Spleen (tissue), 13 donors: ENCODE measurements at places on chromosomes 12 and 14. TPM values are rescaled to one million over a fixed set of nuclear protein-coding genes. Genes with fewer than 3 reads are reported as not detected.

CNTN1 gene
- total RNA-seq, result 5.9 TPM

DNA sequence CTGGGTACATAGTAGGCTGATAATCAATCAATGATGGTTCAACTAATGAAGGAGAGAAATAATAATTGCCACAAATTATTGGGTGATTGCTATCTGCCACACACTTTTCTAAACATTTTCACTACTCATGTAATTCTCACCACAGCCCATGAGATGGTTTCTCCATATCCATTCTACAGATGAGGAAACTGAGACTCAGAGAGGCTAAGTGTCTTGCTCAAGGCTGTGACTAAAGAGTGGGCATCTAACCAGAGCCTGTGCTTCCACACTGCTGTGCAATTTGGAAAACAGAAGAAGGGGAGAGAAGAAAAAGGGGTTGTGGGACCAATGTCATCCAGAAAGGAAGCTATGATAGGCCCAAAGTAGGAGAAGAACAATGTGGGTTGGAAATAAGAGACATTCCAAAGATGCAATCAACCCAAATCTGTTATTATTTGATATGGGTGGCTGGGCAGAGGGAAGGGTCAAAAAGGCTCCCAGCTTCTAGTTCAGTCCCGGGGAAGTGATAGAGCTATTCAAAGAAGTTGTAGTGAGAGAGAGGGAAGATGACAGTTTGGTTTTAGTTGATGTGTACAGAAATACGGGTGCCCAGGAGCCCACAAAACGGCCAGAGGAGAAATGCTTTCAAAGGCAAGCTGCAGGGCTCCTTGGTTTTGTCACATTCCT lies 483 bp upstream of the NR1H4 start:
- no peaks in the 10 kb centered on the region for H3K27me3 ChIP-seq
- no peak overlapping the region for H3K4me3 ChIP-seq
- no peaks in the 10 kb centered on the region for H3K4me1 ChIP-seq
- DNase-seq, result no peak
- H3K27ac ChIP-seq, result no peak overlapping the region

DNA sequence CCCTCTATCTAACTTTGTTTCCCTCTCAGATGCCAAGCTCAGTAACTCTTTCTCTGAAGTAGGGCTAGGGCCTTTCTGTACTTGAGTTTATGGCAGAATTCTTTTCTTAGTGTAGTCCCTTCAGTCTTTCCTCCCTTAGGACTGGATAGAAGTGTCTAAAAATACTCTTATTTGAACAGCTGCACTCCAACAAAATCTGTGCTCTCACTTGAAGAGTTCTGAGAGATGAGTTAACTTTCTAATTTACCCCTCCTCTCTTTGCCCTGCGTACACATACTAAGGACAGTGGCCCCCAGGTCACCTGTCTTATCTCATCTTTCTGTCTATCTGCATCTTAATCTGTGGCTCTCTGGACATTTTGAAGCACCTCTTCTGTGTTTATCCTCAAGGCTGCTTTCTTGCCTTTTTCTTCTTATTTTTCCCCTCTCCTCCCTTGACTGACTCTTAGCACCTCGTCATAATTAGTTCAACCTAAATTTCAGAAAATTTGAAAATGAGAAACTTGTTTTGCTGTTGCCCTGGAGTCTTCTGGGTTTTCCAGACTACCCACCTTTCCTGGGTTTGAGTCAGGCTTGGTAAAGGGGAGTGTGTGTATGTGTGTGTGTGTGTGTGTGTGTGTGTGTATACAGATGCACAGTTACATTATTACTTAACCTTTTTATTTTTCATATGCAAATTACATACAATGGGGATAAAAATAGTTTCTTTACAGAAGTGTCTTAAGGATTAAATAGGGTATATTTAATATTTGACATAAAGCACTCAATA lies 23.9 kb downstream of the NCKAP1L start:
- no peak overlapping the region for H3K4me3 ChIP-seq
- peaks cover 100% of the 10 kb centered on the region for H3K36me3 ChIP-seq
- no peaks in the 10 kb centered on the region for H3K4me1 ChIP-seq
- H3K27me3 ChIP-seq, result no peaks in the 10 kb centered on the region
- no peak for DNase-seq

GRCh38 chr14:92481386-92481785 lies 32.2 kb upstream of the RIN3 start:
- no peaks in the 10 kb centered on the region for H3K36me3 ChIP-seq
- no peak for DNase-seq
- H3K27me3 ChIP-seq, result no peaks in the 10 kb centered on the region
- H3K4me1 ChIP-seq, result peaks cover 7% of the 10 kb centered on the region

GRCh38 chr12:111426344-111427185 lies 20.8 kb downstream of the SH2B3 start:
- DNase-seq, result no peak
- no peaks in the 10 kb centered on the region for H3K36me3 ChIP-seq
- peak overlapping the region; percentile 92 for H3K27ac ChIP-seq
- H3K27me3 ChIP-seq, result no peaks in the 10 kb centered on the region

DNA sequence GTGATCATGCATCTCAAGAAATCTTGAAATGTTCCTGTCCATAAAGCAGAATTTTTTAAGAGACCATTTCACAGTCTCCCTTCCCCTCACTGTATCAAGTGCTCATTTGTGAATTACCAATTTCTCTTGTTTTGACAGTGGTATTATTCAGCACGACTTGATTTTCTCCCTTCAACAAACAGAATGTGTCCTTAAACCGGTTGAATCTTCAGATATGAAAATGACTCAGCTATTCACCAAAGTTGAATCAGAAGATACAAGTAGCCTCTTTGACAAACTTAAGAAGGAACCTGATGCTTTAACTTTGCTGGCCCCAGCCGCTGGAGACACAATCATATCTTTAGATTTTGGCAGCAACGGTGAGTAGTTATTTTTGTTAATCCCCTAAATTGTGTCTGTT lies 25.5 kb upstream of the SNAPC1 start:
- H3K27me3 ChIP-seq, result no peaks in the 10 kb centered on the region
- no peak for DNase-seq
- H3K27ac ChIP-seq, result no peak overlapping the region
- no peak overlapping the region for H3K4me3 ChIP-seq
- H3K4me1 ChIP-seq, result no peaks in the 10 kb centered on the region
- peaks cover 87% of the 10 kb centered on the region for H3K36me3 ChIP-seq

INHBC gene
- total RNA-seq, result not detected

DNA sequence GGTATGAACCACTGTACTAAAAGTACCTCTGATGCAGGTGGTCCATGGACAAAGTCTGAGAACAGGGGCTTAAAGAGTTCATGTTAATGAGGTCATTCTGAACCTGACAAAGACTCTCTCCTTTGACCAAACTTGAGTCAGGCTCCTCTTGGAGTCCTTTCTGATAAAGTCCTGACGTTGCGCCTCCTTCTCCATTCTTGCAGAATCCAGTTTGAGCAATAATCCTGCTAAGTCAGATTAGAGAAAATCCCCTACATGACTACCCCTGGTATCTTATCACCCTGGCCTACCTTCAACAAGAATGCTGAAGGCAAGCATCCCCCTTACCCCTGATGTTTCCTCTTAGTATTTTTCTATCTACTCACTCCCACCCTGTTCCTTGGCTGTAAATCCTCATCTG lies 46.0 kb upstream of the ISM2 start:
- no peak for DNase-seq
- H3K4me3 ChIP-seq, result no peak overlapping the region
- H3K4me1 ChIP-seq, result peaks cover 9% of the 10 kb centered on the region
- H3K36me3 ChIP-seq, result peaks cover 74% of the 10 kb centered on the region
- H3K27me3 ChIP-seq, result no peaks in the 10 kb centered on the region
- H3K27ac ChIP-seq, result no peak overlapping the region

DNA sequence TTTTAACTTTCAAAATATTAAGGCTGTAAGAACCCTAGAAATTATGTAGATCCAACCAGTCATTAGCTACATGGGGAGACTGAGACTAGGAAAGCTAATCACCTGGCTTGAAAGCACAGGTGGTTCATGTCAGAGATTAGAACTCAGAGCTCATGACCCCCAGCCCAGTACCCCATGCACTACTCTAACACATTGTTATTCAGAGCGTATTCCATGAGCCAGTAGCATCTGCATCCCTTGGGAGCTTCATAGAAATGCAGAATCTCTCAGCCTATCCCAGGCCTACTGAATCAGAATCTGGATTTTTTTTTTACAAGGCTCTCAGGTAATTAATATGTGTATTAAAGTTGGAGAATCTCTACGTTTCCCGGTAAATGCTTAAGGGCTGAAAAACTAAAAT lies 161.7 kb downstream of the BTG1 start:
- H3K27ac ChIP-seq, result no peak overlapping the region
- H3K4me1 ChIP-seq, result peaks cover 7% of the 10 kb centered on the region
- H3K4me3 ChIP-seq, result no peak overlapping the region
- no peaks in the 10 kb centered on the region for H3K36me3 ChIP-seq

SERPINA12 gene
- total RNA-seq, result not detected

- peaks cover 51% of the 10 kb centered on the region for H3K36me3 ChIP-seq
- no peaks in the 10 kb centered on the region for H3K4me1 ChIP-seq
- DNase-seq, result no peak
- no peaks in the 10 kb centered on the region for H3K27me3 ChIP-seq
- no peak overlapping the region for H3K27ac ChIP-seq
Observed at GRCh38 chr14:70567791-70568190, 32.7 kb downstream of the MED6 start.

- H3K27ac ChIP-seq, result no peak overlapping the region
- DNase-seq, result no peak
- H3K4me3 ChIP-seq, result no peak overlapping the region
- H3K36me3 ChIP-seq, result no peaks in the 10 kb centered on the region
- H3K27me3 ChIP-seq, result no peaks in the 10 kb centered on the region
- no peaks in the 10 kb centered on the region for H3K4me1 ChIP-seq
Observed at GRCh38 chr14:99907761-99908652, 114.8 kb downstream of the EML1 start.

DNA sequence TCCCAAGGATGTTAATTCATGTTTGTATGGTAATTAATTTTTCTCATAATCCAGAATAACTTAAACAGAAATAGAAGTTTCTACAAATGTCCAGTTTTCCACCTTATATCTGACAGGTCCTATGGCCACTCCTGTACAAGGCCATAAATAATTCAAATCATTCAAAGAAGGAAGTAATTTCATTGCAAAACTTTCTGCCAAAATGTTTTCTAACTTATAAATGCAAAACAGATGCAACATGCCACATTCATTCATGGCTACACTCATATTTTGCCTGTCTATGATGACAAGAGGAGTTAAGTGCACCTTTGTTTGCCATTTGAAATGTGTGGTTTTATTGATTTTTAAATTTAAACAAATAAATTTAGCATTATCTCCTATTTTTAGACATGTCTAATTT lies 34.4 kb downstream of the ITPR2 start:
- no peak for DNase-seq
- no peak overlapping the region for H3K4me3 ChIP-seq
- H3K27me3 ChIP-seq, result no peaks in the 10 kb centered on the region
- no peak overlapping the region for H3K27ac ChIP-seq
- H3K4me1 ChIP-seq, result peaks cover 31% of the 10 kb centered on the region

NAA30 gene
- total RNA-seq, result 14.8 TPM

- H3K36me3 ChIP-seq, result no peaks in the 10 kb centered on the region
- H3K4me3 ChIP-seq, result peak within 1 kb of the TSS; percentile 15
- H3K27ac ChIP-seq, result no peak within 1 kb of the TSS
- H3K27me3 ChIP-seq, result no peaks in the 10 kb centered on the region
- DNase-seq, result peak; percentile 75
- H3K4me1 ChIP-seq, result no peaks in the 10 kb centered on the region
Observed at GRCh38 chr12:92702754-92703679, at the start of gene PLEKHG7. Gene PLEKHG7 (plus strand): TSS chr12:92702989. CDS start chr12:92706632, 3,643 bp downstream.

GLIPR1L2 gene
- 0.46 TPM for total RNA-seq

DNA sequence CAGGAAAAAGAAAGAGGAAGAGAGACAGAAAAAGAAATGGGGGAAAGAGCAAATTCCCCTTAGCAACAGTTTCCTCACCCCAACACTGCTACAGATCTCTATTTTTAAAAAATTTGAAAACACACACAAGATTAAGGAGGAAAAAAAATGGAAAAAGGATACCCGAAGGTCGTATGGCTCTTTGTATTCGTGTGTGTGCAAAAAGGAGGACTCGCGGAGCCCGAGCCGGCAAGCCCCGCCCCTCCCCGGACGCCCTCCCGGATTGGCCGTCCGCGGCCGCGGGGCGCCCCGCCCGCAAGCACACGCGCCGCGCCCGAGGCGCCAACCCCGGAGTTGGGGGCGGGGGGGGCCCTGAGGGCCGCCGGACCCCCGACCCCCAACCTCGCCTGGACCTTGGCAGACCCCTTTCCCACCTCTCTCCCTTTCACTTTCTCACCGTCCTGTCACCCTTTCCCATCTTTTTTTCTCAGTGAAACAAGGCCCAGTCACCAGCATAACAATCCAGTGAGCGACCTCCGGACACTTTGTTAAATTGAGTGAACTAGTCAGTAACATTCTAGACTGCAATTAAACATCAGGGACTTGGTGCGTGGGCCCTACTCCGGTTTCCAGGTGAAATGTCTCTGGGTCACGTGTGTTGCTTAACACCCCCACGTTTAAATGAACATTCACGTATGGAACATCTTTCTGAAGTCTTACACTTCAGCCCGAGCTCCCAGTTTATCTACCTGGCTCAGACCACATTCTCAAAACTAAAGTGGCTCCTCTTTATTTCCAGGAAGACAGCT lies at the start of gene C14orf93:
C14orf93 (minus strand) TSS at position 205 of the 788 bp plus-strand sequence. CDS start 11,120 bp downstream, outside the sequence.
- H3K4me3 ChIP-seq, result peak within 1 kb of the TSS; percentile 38
- peak within 1 kb of the TSS; percentile 69 for H3K27ac ChIP-seq
- no peaks in the 10 kb centered on the region for H3K36me3 ChIP-seq
- DNase-seq, result peak; percentile 95
- H3K27me3 ChIP-seq, result no peaks in the 10 kb centered on the region
- H3K4me1 ChIP-seq, result peaks cover 44% of the 10 kb centered on the region

RAPGEF3 gene
- 56.6 TPM for total RNA-seq

- no peaks in the 10 kb centered on the region for H3K4me1 ChIP-seq
- DNase-seq, result no peak
- no peak overlapping the region for H3K27ac ChIP-seq
- H3K4me3 ChIP-seq, result no peak overlapping the region
Observed at GRCh38 chr12:123748161-123748560, 13.9 kb upstream of the DNAH10 start.

WSCD2 gene
- 0.23 TPM for total RNA-seq
